WTC11 (cell line): ENCODE measurements at places on chromosomes 2 and 18.

DNA sequence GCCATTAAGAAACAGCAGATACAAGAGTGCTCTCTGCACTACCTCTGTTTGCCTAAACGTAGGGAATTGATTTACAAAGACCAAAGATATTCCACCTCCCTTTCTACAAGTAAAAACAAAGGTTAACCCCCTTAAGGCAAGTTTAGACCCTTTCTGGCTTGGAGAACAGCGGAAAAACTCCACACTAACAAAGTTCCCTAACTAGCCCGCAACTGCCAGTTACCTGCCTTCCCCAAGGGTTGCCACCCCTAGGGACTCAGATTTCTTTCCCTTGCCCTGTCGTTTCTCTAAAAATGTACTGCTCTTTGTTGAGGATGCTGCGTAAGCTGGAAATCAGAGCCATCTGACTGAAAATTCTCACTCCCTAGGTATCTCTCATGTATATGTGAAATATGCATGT, 627.5 kb upstream of the SOX11 start:
- H3K36me3 ChIP-seq, result peaks cover 72% of the 10 kb centered on the region
- no peak overlapping the region for H3K27ac ChIP-seq
- H3K4me1 ChIP-seq, result no peaks in the 10 kb centered on the region
- no peak overlapping the region for H3K4me3 ChIP-seq

DNA sequence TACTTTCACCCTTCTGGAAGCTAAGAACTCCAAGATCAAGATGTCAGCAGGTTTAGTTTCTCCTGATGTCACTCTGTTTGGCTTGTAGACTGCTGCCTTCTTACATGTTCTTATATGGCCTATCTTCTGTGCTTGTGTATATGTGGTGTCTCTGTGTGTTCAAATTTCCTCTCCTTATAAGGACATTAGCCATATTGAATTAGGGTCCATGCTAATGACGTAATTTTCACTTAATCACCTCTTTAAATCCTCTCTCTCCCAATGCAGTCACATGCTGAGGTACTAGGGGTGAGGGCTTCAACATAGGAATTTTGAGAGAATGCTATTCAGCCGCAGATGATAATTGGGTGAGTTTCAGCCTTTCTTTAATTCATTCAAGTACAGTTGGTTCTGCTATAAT, 458.3 kb upstream of the SYT4 start:
- no peaks in the 10 kb centered on the region for H3K4me1 ChIP-seq
- no peak for DNase-seq
- H3K4me3 ChIP-seq, result no peak overlapping the region
- H3K27ac ChIP-seq, result no peak overlapping the region

GRCh38 chr2:37268111-37268510, 36.7 kb downstream of the NDUFAF7 start:
- DNase-seq, result no peak
- H3K4me3 ChIP-seq, result no peak overlapping the region
- H3K27me3 ChIP-seq, result no peaks in the 10 kb centered on the region
- 0 out of 2 replicates have a peak overlapping the region, but pooled peaks have one; percentile 13 for H3K27ac ChIP-seq

- H3K27me3 ChIP-seq, result no peaks in the 10 kb centered on the region
- H3K4me1 ChIP-seq, result peaks cover 13% of the 10 kb centered on the region
- no peak overlapping the region for H3K27ac ChIP-seq
- peaks cover 32% of the 10 kb centered on the region for H3K36me3 ChIP-seq
Measured at GRCh38 chr18:8229787-8230186, 379.4 kb upstream of the RAB12 start.

DNA sequence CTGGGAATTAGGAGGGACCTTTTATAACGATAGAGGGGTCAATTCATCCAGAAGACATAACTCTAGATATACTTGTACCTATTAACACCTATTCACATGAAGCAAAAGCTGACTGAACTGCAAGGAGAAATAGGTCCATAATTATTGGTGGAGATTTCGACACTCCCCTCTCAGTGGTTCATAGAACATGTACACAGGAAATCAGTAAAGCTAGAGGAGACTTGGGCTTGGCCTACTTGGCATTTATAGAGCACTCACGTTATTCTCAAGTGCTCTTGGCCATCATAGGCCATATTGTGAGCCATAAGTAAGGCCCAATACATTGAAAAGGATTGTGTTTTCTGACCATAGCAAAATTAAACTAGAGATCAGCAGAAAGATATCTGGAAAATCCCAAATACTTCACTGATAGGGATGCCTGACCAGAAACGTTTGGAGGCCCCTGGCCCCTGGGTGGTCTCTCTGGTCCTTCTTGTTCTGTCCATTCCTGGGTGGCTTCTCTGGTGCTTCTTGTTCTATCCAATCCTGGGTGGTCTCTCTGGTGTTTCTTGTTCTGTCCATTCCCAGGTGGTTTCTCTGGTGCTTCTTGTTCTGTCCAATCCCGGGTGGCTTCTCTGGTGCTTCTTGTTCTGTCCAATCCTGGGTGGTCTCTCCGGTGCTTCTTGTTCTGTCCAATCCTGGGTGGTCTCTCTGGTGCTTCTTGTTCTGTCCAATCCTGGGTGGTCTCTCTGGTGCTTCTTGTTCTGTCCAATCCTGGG, 49.0 kb downstream of the SNED1 start:
- DNase-seq, result no peak
- no peak overlapping the region for H3K4me3 ChIP-seq
- no peaks in the 10 kb centered on the region; the same call in none of the 2 replicates for H3K27me3 ChIP-seq
- 0 out of 2 replicates have a peak, but pooled peaks cover 3% of the 10 kb centered on the region for H3K36me3 ChIP-seq
- no peak overlapping the region for H3K27ac ChIP-seq

- peaks cover 14% of the 10 kb centered on the region for H3K36me3 ChIP-seq
- peak; percentile 81 for DNase-seq
- peaks cover 5% of the 10 kb centered on the region for H3K27me3 ChIP-seq
- peaks cover 49% of the 10 kb centered on the region for H3K4me1 ChIP-seq
Measured at GRCh38 chr18:48952287-48953103, 1.7 kb upstream of the SMAD7 start.

- no peak overlapping the region for H3K27ac ChIP-seq
- H3K4me3 ChIP-seq, result no peak overlapping the region
- H3K27me3 ChIP-seq, result no peaks in the 10 kb centered on the region
- DNase-seq, result no peak
- H3K36me3 ChIP-seq, result no peaks in the 10 kb centered on the region
Measured at GRCh38 chr18:44912740-44913478, 232.2 kb downstream of the SETBP1 start.

DNA sequence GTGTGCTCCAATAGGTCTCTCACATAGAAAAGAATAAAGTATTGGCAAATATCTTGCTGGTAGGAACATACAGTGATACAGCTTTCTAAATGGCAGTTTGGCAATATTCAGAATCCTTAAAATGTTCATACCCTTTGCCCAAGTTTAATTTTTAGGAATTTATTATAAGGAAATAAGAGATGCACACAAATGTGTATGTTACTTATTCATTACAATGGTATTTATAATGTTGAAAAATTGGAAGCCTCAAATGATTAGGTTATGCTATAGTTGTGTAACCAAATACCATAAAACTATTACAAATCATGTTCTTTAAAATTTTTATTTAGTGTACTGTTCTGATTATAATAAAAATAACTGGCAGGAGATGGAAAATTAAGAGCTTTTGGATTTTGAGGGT, 196.8 kb downstream of the MCFD2 start:
- H3K27ac ChIP-seq, result no peak overlapping the region
- peaks cover 64% of the 10 kb centered on the region for H3K4me1 ChIP-seq
- peaks cover 10% of the 10 kb centered on the region for H3K36me3 ChIP-seq
- H3K4me3 ChIP-seq, result no peak overlapping the region

- DNase-seq, result no peak
- peak overlapping the region; percentile 52; the same call in 1 of the 2 replicates for H3K27ac ChIP-seq
- H3K4me1 ChIP-seq, result peaks cover 23% of the 10 kb centered on the region
- no peaks in the 10 kb centered on the region for H3K27me3 ChIP-seq
- H3K4me3 ChIP-seq, result no peak overlapping the region
- peaks cover 14% of the 10 kb centered on the region for H3K36me3 ChIP-seq
Measured at GRCh38 chr2:120842456-120843439, 107.1 kb downstream of the GLI2 start.

DNA sequence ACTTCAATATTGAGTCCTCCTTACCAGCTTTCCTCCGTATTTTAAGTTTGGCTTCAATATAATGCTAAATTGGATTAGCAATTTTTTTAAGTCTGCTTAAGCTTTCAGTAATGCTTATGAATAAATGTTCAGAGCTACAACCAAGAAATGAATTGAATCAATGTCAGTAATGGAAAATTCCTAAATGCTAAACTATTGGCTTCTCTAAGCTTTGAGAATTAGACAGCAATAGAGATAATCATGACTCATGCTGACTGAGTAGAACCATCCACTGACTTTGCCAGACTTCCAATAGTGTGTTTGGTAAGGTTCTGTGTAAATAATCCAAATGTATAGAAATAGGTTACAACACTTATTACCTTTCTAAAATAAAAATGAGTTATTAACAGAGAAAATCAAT, 8.9 kb upstream of the PDE1A start:
- H3K4me1 ChIP-seq, result no peaks in the 10 kb centered on the region
- no peak for DNase-seq
- no peaks in the 10 kb centered on the region for H3K27me3 ChIP-seq
- peaks cover 3% of the 10 kb centered on the region; the same call in 1 of the 2 replicates for H3K36me3 ChIP-seq
- no peak overlapping the region for H3K4me3 ChIP-seq
- H3K27ac ChIP-seq, result no peak overlapping the region

GRCh38 chr18:62506495-62507143, 16.2 kb upstream of the ZCCHC2 start:
- DNase-seq, result no peak
- 0 out of 2 replicates have a peak, but pooled peaks cover 2% of the 10 kb centered on the region for H3K4me1 ChIP-seq
- no peaks in the 10 kb centered on the region for H3K27me3 ChIP-seq
- H3K4me3 ChIP-seq, result no peak overlapping the region
- H3K27ac ChIP-seq, result no peak overlapping the region

DNA sequence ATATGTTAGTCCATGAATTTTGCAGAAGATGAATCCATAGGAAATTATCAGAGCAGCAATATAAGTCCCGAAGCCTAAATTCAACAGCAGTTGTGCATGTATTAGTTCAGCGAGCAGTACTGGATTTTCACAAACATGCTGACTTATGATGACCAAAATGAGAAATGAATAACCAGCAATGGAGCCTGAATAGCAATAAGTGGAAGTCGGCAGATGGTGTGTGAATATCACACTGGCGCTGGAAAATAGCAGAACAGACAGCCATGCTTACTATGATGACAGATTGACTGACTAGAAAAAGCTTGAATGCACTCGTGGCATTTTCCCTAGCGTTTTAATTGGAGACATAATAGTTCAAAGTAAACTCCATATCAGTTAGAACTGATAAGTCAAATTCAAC, 1114.5 kb downstream of the DSC3 start:
- H3K36me3 ChIP-seq, result no peaks in the 10 kb centered on the region
- H3K27me3 ChIP-seq, result no peaks in the 10 kb centered on the region
- no peak overlapping the region for H3K4me3 ChIP-seq
- no peak overlapping the region for H3K27ac ChIP-seq
- no peaks in the 10 kb centered on the region for H3K4me1 ChIP-seq

DNA sequence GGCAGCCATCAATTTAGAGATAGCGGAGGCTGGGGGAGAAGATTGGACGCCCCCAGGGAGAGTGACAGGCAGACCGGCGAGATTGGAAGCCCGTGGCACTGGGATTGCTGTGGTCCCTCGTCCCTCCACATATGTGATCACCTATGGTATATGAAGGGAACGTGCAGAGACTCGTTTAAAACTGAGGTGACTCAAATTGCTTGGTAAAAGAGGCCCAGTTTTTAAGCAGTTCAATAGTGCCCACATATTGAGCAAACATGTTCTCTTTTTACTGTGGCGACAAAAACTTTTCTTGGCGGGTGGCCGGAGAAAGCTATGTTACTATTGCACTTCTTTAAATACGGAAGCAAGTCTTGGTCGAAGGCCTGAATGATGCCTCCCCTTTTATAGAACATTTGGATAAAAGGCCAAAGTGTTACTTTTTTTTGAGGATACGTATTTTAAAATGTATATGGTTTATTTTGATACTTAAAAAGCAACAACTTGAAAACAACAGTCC, 9.1 kb downstream of the B3GNT2 start:
- H3K4me1 ChIP-seq, result peaks cover 86% of the 10 kb centered on the region
- no peak overlapping the region for H3K27ac ChIP-seq
- DNase-seq, result no peak
- no peaks in the 10 kb centered on the region for H3K36me3 ChIP-seq
- H3K4me3 ChIP-seq, result no peak overlapping the region
